ENCODE measurements at places on chromosomes 16 and 17. TPM values are rescaled to one million over a fixed set of nuclear protein-coding genes. Genes with fewer than 3 reads are reported as not detected.

The AIPL1 gene
- total RNA-seq, result not detected

The EPN3 gene
- total RNA-seq, result 21.5 TPM

The CBFA2T3 gene
- total RNA-seq, result 11.1 TPM

The SEZ6L2 gene
- 0.43 TPM for total RNA-seq

The DCXR gene
- 175 TPM for total RNA-seq
